ENCODE measurements at places on chromosomes 16 and 17.

GRCh38 chr17:32553168-32553567, 66.4 kb downstream of the CDK5R1 start:
- DNase-seq = no peak

- no peak for DNase-seq
Measured at GRCh38 chr17:1638624-1639300, 6.8 kb downstream of the SCARF1 start.

- no peak for DNase-seq
Measured at GRCh38 chr17:41864498-41864835, 756 bp downstream of the KLHL11 start.

DNA sequence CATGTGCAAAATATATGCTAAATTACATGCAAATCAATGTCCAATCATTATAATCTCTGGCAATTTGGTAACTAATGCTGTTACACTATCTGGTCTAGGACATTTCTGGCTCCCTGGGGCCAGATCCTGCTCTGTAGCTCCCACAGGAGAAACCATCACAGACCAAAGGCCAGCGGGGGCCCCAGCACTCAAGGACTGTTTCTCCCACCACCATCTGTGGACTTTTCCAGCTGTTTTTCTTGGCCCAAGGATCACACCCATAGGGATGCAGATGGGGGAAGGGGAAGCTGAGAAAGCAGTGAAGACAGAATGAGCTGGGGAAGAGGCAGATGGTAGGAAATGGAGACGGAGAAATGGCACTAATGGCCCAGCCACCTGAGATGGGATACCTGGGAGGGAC, at the start of gene HIGD1B:
HIGD1B (plus strand) TSS at position 298 of the 400 bp plus-strand sequence. CDS start 270 bp downstream, outside the sequence.
- no peak for DNase-seq

- peak; percentile 85 for DNase-seq
Measured at GRCh38 chr16:57042157-57043111, 49.9 kb upstream of the CPNE2 start.

DNA sequence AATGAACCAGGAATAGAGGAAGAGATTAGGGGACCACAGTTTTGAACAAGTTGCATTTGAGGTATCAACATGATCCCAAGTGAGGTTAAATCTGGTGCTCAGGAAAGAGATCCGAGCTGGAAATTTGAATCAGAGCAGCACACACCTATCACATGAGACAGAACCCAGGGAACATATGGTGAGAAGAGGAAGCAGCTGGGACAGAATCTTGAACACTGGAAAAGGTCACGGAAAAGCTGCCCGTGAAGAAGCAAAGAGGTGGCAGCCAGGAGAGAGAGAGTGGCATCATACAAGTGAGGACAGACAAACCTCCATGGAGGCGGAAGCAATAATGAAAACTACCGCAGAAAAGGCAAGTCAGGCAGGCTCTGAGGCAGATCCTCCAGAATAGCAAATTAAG, 36.1 kb downstream of the USP31 start:
- no peak for DNase-seq

DNA sequence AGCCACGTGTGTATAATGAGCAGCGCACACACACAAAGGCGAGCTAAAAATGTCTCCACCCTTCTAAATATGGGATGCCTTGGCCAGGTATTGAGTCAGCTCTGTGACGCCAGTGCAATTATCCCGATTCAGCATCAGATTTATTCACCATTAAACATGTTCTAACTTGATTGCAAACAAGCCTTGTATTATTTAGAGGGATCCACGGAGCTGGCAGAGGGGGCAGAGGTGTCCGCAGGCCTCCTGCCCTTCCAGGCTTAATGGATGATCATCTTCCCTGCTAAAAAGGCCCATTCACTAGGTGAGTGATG, 591.7 kb downstream of the MAF start:
- DNase-seq = no peak

DNA sequence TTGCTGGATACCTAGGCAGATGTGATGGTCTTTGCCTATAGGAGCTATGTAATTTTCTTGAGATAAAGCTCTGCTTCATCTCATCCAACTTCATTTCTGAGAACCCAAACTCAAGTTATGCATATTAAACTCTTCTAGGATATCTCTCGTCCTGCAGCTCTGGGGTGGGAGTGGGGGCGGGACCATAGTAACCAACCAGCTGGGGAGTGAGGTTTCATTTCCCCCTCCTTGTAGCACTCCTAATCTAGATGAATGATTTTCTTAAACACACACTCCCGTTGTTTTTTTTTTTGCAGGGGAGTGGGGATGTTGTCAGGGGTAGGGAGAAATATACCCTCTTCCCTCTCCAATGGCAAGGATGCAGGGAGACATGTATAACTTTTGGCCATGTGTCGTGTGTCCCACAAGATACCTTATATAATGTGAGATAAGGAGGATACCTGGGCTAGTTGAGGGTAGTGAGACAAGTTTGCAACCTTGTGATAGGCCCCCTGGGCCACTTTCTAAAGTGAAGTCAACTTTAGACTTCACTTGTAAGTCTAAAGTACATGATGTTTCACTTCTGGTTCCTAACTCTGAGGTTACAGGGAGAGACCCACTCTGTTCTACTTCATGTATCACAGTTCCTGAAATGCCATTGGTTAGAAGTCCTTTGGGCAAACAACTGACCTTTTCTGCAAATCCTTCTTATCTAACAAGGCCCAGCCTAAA, 10.5 kb upstream of the HEATR6 start:
- no peak for DNase-seq

GRCh38 chr16:87806261-87806640, 40.5 kb upstream of the KLHDC4 start:
- DNase-seq = no peak

GRCh38 chr17:70629902-70630301, 460.6 kb downstream of the KCNJ2 start:
- no peak for DNase-seq

DNA sequence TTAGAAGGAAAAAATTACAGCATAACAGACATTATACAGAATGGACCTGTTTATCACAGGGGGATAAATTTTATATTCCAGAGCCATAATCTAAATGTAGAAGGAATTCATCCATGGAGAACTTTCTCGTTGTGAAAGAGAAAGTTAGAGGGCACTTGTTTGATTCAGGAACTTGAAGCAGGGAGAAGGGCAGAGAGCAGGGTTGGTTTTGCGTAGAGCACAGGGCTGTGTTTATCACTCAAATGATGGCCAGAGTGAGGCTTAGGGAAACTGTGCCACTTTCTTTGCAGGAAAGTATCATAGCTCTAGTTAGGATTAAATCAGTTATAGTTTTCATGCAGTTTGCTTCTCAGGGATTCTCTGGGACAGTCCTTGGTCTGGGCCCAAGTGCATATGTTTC, 29.1 kb upstream of the MED13 start:
- DNase-seq = no peak

DNA sequence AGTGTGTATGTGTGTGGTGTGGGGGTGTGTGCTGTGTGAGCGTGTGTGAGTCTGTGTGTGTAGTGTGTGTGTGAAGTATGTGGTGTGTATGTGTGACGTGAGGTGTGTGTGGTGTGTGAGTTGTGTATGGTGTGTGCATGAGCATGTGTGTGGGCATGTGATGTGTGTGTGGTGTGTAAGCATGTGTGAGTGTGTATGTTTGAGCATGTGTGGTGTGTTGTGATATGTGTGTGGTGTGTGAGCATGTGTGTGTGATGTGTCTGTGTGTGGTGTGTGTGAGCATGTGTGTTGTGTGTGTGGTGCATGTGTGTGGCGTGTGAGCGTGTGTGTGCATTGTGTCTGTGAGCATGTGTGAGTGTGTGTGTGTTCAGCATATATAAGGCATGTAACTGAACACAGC, 20.9 kb downstream of the MAPT start:
- no peak for DNase-seq

DNA sequence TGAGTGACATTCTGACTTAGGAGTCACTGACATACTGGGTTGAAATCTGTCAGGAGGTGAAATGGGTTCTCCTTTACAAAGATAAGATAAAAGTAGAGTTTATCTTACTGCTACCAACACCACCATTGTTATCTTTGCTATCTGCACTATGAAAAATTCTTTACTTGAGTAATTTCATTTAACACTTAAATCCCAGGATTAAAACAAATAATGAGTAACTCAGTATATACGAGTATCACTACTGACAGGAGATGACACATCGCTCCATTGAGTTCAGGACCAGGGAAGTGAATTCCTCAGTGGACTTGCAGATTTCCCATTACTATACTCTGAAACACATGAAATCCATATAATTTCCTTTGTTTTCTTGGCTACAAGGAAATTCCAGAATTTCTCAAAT, 242.1 kb upstream of the NLRP1 start:
- no peak for DNase-seq

DNA sequence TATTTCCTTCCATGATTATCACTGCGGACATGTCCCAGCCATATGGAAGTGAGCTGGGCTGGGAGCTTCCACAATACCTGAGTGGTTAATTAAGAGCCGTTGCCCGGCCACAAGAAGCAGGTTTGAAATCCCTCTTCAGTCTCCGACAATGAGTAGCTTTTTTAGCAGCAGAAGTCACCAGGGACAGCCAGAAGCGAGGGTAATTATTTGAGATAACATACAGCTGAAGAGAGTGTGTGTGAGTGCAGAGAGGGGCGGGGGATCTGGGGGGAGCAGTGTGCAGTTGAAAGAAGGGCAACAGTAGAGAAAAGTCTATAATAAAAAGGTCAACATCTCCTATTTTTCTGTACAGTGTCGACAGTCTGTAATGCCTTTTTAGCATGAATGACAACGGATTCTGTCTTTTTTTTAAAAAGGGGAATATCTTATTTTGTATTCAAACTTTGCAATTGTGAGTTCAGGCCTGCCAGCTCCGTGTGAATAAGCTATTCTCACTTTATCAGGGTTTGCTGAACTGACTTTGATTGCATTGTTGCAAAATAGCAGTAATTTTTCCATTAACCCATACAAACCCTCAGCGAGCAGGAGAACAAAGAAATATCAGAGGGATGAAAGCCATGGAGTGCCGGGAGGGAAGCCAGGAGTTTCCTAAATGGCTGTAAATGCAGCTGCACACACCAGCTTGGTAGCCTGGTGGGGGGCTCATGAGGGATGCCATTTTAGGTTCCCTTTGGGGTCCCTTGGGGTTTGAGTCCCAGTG, 220.3 kb upstream of the IRX3 start:
- no peak for DNase-seq

- DNase-seq = peak; percentile 69
Measured at GRCh38 chr17:47821424-47822391, at the start of gene OSBPL7. OSBPL7 (minus strand) TSS chr17:47821794; CDS start chr17:47820278, 1,516 bp downstream.

DNA sequence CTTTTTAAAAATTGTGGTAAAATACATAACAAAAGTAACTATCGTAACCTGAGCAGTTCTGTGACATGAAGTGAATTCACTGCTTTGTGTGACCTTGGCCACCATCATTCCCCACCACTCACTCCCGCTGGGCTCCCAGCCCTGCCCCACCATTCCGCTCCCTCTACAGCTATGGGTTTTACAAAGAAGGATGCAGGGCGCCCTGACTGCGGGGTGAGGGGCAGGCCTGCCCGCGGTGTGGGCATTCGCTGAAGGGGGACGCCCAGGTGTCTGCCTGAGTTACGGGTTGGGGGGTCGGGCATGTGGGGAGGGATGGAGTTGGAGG, at the start of gene CEMP1:
CEMP1 (minus strand) TSS at position 38 of the 325 bp plus-strand sequence. CDS start 335 bp downstream, outside the sequence.
- no peak for DNase-seq

DNA sequence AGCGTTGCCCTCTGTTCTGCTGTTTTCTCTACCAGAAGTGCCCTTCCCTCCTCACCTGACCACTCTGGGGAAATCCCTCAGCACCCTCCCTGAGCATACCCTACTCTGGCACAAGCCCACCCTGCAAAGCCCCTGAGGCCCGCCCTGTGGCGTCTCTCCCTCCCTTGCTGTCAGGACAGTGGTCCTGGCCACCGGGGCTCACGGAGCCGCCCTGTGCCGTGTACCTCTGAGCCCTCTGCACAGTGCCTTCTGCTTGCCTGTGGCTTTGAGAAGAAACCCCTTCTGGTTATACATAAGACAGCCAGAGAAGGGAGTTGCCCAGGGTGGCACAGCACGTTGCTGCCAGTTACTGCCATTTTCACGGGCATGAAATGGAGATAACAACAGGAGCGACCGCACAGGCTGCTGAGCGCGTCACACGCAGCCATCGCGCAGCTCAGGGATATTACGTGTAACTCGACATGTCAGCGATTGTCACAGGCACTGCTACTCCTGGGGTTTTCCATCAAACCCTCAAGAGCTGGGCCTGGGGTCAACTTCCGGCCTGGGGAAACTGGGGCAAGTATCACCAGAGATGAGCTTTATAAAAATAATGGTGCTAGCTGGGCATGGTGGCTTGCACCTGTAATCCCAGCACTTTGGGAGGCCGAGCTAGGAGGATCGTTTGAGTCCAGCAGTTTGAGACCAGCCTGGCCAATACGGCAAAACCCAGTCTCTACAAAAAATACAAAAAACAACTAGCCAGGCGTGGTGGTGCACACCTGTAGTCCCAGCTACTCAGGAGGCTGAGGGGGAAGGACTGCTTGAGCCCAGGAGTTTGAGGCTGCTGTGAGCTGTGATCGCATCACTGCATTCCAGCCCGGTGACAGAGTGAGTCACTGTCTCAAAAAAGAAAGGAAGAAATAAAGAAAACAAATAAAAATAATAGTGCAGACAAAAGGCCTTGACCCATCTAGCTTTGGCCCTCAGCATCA, 14.8 kb downstream of the SCGB1C2 start:
- no peak for DNase-seq

DNA sequence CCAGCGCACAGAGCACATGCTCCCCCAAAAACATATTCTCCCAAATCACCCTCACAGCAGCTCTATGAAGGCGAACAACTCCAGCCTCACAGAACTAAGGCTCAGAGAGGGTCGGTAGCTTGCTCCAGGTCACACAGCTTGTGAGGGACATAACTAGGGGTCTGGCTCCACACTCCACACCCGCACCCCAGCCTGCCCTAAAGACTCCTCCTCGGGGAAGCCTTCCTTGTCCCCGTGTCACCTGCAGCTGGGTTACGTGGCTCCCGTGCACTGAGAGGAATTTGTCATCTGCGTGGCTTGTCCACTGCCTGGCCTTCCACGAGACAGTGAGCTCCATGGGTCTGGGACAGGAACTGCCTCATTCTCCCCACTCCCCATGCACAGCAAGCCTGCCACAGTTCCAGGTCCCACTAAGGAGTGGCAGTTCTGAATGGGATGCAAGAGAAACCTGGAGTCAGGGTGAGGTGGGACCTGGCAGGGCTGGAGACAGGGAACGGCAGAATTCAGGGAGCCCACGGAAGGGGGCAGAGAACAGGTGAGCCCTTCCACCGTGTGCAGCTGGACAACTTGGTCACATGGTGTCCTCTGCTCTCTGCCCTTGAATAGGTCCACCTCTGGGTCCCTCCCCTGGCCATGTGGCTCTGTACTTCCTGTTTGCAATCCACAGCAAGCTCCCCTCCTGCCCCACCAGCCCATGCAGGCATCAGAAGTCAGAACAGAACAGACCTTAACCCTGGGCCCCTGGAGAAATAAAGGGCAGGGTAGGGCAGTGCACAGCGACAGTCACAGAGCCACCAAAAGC, 27.4 kb downstream of the TNFRSF13B start:
- DNase-seq = no peak

DNA sequence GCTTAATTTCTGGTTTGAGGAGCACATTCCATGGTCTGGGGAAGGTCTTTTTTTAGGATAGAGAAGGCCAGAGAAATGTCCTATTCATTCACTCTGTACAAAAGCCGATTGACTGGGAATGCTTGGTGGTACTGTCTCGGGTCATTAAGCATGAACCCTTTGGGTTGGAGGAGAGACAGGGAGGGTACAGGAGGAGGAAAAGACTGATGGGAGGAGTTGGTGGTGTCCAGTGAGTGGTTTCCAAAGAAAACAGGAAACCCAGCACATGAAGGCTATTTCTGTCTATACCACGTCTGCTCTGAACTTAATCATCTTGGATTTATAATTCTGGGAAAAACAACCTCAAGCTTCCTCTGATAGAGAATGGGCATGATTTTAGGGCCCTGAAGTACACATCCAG, 111.9 kb downstream of the XYLT1 start:
- DNase-seq = no peak

GRCh38 chr17:21294321-21295035, 10.0 kb downstream of the MAP2K3 start:
- DNase-seq = no peak

- DNase-seq = no peak
Measured at GRCh38 chr16:2177101-2177500, 19.3 kb downstream of the CASKIN1 start.
